CD4-positive, CD25-positive, alpha-beta regulatory T cell (primary cell): ENCODE measurements at places on chromosomes 6 and 20. TPM values are rescaled to one million over a fixed set of nuclear protein-coding genes. Genes with fewer than 3 reads are reported as not detected.
A peak's percentile ranks its signal among the peaks of the same experiment; 100 is the strongest.

DNA sequence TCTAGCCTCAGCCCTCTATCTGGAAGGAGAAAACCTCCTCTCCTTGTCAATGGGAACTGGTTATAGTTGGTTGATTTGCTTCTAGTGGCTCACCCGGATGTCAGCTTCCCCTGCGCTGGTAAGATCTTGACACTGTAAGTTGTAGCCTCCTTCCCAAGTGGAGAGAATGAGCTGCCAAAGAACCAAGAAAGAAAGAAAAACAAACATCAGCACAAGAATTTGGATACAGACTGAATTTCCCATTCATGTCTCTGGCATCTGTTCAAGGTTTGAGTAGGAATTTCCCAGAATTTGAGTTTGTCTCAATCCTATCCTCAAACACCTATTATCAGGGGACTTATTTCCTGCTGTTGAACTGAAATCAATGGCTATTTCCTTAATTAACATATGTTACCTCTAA lies 44.1 kb downstream of the ELOVL2 start:
- DNase-seq: no peak

DNA sequence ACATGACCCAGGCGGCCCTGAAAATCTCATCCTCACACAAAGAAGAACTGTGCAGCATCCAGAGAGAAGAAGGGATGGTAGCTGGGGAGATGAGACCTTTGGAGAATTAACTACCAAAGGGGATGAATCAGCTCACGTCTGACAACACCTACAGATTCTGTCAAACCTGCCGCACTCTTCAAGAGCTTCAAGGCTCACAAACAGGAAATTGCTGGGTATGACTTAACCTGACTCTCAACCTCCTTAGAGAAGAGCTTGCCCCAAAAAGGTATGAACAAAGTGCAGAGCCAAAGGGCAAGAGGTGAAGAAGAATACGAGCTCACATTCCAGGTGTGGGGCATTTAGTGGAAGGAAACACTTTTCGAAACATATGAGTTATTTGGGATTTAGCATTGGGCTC lies 139.8 kb downstream of the BACH2 start:
- DNase-seq: peak; percentile 87

GRCh38 chr6:43416935-43417334 lies 10.4 kb upstream of the ABCC10 start:
- DNase-seq: no peak

GRCh38 chr6:156659822-156660198 lies 117.4 kb upstream of the ARID1B start:
- DNase-seq: no peak

- DNase-seq: no peak
These were observed 37.0 kb upstream of the SAMHD1 start for GRCh38 chr20:36988494-36988966.

The CTCFL gene
- not detected for total RNA-seq

The RNF217 gene
- 0.12 TPM for total RNA-seq

The CRYBG1 gene
- total RNA-seq: 83.8 TPM

The TMEM200A gene
- total RNA-seq: 1.1 TPM

The FOXF2 gene
- total RNA-seq: not detected

- DNase-seq: no peak
These were observed 83.5 kb downstream of the WASF1 start for GRCh38 chr6:110095935-110096334.

The PNLDC1 gene
- total RNA-seq: not detected

DNA sequence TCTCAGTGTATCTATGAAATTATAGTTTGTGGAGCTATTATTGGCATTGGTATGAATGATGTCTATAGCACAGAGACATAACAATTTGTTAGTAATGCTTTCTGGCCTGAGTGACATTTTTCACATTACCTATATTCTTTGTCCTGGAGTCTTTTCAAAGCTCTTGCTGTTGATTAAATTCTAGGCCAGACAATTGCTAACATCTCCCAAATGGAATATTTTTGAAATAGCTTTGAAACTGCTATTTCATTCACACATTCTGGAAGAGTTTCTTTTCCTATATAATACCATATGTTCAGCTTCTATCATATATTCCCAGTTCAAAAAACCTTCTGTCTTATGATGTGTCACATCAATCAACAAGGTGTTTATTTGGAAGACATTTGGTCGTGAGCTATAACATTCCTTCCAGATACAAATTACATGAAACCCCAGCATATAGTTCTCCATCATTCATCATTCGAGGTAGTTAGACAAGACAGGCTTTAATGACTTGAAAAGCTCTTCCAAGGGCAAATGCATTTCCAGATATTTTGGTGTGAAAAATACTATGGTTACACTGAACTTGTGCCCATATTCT lies 452.8 kb downstream of the KHDRBS2 start:
- no peak for DNase-seq

GRCh38 chr6:142714951-142715785 lies 229.8 kb downstream of the HIVEP2 start:
- no peak for DNase-seq

GRCh38 chr6:165940366-165940765 lies 227.3 kb downstream of the TBXT start:
- DNase-seq: no peak

- DNase-seq: no peak
These were observed 21.3 kb downstream of the HLA-E start for GRCh38 chr6:30510419-30511168.

The ARMC2 gene
- total RNA-seq: 12.5 TPM

DNA sequence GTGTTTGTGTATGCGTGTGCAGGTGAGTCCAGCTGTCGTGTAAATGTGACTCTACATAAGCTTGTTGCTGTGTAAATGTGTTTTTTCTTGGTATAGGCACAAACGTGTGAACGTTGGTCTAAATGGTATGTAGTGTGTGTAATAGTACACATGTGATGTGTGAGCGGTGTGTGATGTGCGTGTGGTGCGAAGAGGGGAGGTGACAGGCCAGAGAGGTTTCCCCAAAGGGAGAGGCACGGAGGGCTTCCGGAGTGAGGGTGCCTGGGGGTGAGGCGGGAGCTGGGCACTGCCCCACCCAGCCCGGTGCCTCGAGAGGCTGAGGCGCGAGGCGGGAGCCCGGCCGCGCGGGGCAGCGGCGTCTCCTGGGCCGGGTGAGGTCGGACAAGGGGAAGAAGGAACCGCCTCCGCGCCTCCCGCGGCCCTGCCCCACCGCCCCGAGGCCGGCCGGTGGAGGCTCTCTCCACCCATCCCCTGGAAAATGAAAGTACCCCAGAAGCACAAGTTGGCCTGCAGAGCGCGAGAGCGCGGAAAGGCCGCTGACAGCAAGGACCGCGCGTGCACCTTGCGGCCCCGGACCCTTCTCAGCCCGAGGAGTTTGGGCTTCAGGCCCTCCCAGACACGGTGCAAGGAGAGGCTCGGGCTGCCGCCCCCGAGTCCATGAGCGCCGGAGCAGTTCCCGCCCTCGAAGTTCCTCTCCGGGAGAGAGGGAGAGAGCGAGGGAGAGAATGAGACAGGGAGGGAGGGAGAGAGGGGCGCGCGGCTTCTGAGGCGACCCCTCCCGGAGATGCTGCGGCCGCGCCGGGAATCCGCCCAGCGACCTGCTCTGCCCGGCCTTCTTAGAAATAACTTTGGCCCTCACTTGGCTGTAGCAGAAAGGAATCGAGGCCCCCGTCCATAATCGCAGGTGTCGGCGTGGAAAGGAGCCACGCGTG lies 43.2 kb upstream of the OSTM1 start:
- no peak for DNase-seq
